ENCODE measurements at places on chromosomes 6 and 20.

- peak overlapping the region; percentile 65 for H3K27ac ChIP-seq
- no peak overlapping the region for H3K4me3 ChIP-seq
- H3K4me1 ChIP-seq = peaks cover 2% of the 10 kb centered on the region
Observed at GRCh38 chr6:139990856-139991465, 616.5 kb upstream of the CITED2 start.

GRCh38 chr6:111171577-111172400, 84.5 kb downstream of the SLC16A10 start:
- no peaks in the 10 kb centered on the region for H3K27me3 ChIP-seq
- H3K27ac ChIP-seq = no peak overlapping the region
- H3K36me3 ChIP-seq = no peaks in the 10 kb centered on the region
- H3K4me1 ChIP-seq = no peaks in the 10 kb centered on the region

DNA sequence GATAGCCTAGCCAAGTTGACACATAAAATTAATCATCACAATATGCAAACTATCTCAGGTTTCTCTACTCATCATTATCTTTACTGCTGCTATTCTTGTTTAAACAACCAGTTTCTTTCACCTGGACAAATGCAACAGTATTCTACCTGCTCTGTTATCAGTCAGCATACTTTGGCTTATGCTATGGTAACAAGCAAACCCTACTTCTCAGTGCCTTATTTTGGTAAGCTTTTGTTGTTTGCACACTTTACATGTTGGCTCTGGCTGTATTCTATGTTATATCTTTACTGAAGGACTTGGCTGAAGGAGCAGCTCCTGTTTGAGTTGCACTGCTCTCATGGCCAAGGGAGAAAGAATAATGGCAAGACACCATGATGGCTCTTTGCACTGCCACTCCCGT, 463.1 kb downstream of the EPM2A start:
- DNase-seq = no peak
- H3K27ac ChIP-seq = no peak overlapping the region

DNA sequence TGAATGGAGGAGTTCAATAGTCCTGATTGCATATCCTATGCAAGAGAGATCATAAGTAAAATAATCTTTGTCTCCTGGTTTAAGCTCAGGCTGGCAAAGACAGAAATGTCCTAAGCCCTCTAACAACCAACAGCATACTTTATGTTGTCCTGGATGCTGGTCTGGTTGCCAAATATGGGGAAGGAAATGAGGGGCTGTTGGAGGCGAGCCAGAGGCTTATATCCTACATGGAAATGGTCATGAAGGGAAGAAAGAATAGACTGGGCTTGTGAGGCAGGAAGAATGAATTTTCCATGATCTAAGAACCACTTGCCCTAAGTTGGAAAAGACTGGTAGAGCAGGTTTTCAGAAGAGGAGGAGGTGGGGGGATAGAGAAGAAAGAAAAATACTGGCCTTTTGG, 237.1 kb downstream of the SMOC2 start:
- H3K4me3 ChIP-seq = no peak overlapping the region
- no peaks in the 10 kb centered on the region for H3K36me3 ChIP-seq
- no peak for DNase-seq
- H3K27ac ChIP-seq = no peak overlapping the region
- no peaks in the 10 kb centered on the region for H3K4me1 ChIP-seq

GRCh38 chr20:43372051-43372450, 85.6 kb upstream of the SRSF6 start:
- H3K4me1 ChIP-seq = no peaks in the 10 kb centered on the region
- no peaks in the 10 kb centered on the region for H3K36me3 ChIP-seq
- no peak overlapping the region for H3K4me3 ChIP-seq
- no peak for DNase-seq
- H3K27ac ChIP-seq = no peak overlapping the region

- no peaks in the 10 kb centered on the region for H3K27me3 ChIP-seq
- no peak overlapping the region for H3K4me3 ChIP-seq
- DNase-seq = no peak
- no peak overlapping the region for H3K27ac ChIP-seq
- H3K4me1 ChIP-seq = peaks cover 3% of the 10 kb centered on the region
Observed at GRCh38 chr6:158377860-158378259, 65.6 kb downstream of the TULP4 start.

GRCh38 chr20:54995553-54995952, 520.2 kb downstream of the DOK5 start:
- H3K4me3 ChIP-seq = no peak overlapping the region
- H3K27me3 ChIP-seq = no peaks in the 10 kb centered on the region
- no peak overlapping the region for H3K27ac ChIP-seq
- H3K36me3 ChIP-seq = no peaks in the 10 kb centered on the region

DNA sequence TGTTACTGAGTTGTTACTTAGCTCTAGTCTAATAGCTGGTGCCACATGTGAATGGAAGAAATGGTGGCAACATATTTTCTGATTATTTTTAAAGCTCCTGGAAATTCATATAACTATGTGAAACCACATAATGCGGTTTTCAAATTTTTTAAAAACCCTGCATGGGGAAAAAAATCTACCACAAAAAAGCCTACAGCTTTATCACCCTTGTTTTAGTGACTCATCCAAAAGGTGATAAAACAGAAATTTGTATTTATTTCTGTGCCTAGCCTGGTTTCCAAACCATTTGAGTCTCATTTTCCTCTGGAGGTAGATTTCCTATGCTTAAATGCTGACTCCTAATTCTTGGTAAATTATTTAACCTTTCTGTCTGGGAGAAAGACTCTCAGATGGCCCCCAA, 5.4 kb upstream of the FBXO30 start:
- no peak for DNase-seq
- no peaks in the 10 kb centered on the region for H3K36me3 ChIP-seq
- peaks cover 5% of the 10 kb centered on the region for H3K4me1 ChIP-seq
- H3K27ac ChIP-seq = no peak overlapping the region

DNA sequence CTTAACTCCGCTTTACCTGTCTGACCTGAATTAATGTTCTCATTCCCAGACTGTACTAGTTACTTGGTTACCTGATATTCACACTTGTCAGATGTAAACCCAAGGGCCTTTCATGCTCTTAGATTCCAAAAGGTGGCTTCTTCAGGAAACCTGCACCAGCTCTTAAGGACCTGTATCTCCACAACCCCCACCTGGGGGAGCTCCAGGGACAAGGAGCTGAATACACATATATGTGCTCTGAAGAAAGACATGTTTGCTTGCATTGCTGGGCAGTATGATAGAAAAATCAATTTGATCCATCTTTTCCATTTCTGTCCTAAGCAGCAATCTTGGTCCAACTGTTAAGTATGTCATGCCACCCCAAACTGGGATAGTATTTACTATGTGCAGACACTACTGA, 64.8 kb upstream of the POU3F2 start:
- DNase-seq = no peak
- H3K27ac ChIP-seq = no peak overlapping the region
- no peaks in the 10 kb centered on the region for H3K36me3 ChIP-seq
- H3K4me3 ChIP-seq = no peak overlapping the region
- no peaks in the 10 kb centered on the region for H3K27me3 ChIP-seq

DNA sequence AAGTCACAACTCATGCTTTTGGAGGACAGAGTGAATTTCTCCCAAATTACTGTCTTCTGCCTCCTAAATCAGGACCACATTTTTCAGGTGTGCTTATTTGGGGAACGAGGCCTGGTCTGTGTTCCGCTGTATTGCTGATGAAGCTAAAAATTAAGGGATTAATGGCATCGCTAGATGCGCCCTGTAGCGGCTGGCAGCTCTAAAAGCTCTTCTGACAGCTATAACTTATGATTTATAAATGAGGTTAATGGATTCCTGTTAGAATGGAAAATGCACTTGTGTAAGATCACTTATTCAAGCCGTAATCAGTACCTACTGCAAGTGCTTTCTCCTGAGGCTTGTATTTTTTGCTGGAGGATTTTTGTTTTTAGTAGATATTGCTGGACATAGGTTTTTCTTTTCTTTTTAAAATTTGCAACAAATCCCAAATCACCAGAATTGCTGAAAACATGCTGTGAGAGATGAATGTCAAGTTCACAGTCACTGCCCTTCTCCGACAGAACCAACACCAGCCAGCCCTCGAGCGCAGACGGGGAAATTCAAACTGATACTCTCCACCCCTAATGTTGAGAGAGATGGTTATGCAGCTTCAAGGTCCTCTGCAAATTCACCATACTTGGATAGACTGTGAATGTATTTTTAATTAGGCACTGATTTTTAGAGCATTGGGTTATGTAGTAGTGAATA, 49.1 kb downstream of the AKAP12 start:
- no peaks in the 10 kb centered on the region for H3K4me1 ChIP-seq
- H3K36me3 ChIP-seq = no peaks in the 10 kb centered on the region
- no peak overlapping the region for H3K4me3 ChIP-seq
- H3K27ac ChIP-seq = no peak overlapping the region
- no peak for DNase-seq
- H3K27me3 ChIP-seq = no peaks in the 10 kb centered on the region

DNA sequence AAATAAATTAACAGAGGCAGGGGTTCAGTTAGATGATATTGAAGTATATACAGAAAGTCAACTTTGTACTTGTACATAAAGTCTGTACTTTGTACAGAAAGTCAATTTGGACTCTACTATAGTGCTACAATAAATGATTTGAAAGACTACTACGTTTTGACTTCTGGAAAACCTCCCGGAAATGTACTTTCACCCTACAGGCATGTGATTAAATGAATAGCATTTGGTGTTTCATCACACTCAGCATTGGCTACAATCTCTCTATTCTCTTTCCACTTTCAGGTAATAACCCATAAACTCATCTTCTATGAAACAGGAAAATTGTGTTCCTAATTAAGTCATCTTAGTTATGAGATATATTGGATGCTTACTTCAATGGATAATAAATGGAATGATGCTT, 25.6 kb upstream of the MC3R start:
- DNase-seq = no peak
- no peak overlapping the region for H3K27ac ChIP-seq
- no peaks in the 10 kb centered on the region for H3K36me3 ChIP-seq
- no peaks in the 10 kb centered on the region for H3K4me1 ChIP-seq
- no peaks in the 10 kb centered on the region for H3K27me3 ChIP-seq

DNA sequence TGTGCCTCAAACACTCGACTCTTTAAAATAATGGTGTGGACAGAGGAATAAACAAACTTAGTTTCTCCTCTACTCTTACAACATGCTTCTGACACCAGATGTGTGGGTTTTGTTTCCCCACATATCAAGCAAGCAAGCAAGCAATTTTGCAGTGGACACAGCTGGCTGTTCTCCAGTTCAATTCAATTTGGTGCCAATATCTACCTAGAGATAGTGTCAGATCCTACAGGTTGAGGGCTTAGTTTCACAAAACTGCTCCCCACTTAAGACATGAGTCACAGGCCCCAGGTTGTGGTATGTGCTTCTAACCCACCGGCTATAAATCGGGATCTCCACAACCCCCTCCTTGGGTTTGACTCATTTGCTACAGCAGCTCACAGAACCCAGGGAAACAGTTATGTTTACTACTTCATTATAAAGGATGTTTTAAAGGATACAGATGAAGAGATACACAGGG, 131.4 kb upstream of the TRAF3IP2 start:
- H3K27ac ChIP-seq = no peak overlapping the region
- no peaks in the 10 kb centered on the region for H3K4me1 ChIP-seq
- DNase-seq = no peak
- H3K36me3 ChIP-seq = no peaks in the 10 kb centered on the region
- H3K4me3 ChIP-seq = no peak overlapping the region
